ENCODE measurements at places on chromosomes 7 and 10.

DNA sequence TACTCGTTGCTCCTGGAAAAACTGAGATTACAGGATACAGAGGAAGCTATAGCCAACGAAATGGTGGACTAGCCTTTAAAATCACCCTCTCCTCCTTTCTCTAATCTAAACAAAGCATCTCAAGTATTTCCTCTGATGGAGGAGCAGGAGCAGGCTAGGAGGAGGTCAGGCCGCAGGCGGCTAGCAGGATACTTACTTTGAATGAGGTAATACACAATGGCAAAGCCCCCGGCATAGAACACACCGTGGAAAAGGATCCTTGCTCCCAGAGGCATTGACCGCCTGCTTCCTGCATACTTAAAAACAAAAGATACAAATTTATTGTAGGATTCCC lies 64.4 kb downstream of the STK17A start:
- DNase-seq, result peak; percentile 93

DNA sequence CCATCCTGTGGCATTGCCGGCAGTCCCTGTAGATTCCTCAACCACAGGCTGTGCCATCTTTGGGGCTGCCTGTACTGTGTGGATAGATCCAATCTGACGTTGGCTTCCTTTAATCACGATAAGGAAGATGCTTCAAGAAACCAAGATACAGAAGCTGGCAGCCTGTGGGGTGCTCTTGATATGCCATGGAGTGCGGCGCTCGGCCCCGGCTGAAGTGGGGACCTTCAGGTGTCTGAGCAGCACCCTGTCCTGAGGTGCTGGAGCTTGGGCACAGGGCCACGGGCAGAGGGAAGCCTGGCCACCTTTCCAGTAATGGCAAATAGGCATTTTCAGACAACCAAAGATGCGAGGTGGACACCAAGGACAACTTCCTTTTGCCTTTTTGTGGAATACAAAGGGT lies 139.5 kb downstream of the ACTR3B start:
- no peak for DNase-seq

DNA sequence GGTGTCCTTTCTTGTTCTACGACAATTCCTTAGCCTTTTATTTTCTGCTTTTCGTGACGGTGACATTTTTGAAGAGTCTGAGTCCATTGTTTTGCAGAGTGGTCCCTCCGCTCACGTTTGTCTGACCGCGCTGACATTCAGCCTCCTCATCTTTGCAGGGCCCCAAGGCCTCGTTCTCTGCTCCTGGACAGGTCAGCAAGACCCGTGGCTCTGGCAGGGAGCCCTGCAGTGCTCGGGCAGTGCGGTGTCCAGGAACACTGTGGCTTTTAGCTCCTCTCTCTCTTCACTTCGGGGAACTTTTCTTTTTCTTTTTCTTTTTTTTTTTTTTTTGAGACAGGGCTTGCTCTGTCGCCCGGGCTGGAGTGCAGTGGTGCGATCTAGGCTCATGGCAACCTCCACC lies 142.5 kb downstream of the DNAJB6 start:
- no peak for DNase-seq

GRCh38 chr10:97849103-97849686 lies 448 bp upstream of the GOLGA7B start:
- DNase-seq, result no peak

DNA sequence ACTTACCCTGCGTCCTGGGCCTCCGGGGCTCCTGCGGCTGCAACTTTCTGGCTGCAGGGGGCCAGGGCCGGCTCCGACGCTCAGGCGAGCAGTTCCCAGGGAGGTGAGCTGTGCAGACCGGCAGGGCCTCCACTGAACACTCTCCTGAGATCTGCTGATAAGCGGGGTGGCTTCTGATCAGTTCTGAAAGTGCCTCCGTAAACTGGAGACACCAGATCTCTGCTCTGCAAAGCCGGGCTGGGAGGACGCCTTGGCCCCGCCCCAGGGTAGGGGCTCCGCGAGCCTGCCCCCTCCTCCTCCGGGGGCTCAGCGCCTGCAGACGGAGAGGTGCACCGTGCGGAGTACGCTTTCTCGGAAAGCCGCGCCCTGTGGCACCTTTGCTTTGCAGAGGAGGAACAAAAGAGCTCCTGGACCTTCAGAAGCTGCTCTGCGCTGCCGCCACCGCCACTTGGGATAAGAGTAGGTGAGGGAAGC lies 141.3 kb upstream of the VKORC1L1 start:
- no peak for DNase-seq

GRCh38 chr7:107813524-107813923 lies 10.5 kb upstream of the SLC26A3 start:
- no peak for DNase-seq

- no peak for DNase-seq
Observed at GRCh38 chr7:35257251-35258124, 3.6 kb upstream of the TBX20 start.

GRCh38 chr7:29500719-29501118 lies 62.9 kb upstream of the PRR15 start:
- peak; percentile 28 for DNase-seq

GRCh38 chr10:35661236-35661635 lies 19.1 kb upstream of the FZD8 start:
- peak; percentile 10 for DNase-seq

DNA sequence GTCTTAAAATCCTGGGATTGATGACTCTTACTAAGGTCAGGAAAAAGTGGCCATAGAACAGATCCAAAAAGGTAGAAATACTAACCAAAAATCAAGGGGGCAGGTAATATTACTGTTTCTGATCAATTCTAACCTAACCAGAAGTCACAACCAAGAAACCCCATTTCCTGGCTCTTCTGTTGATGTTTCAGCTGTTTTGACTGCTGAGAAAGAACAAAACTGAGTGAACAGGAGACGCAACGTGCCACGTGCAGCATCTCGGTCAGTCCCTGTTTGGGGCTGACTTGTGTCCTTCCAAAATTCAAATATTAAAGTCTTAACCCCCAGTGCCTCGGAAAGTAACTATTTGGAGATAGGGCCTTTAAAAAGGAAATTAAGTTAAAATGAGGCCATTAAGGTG lies 56.8 kb downstream of the JAZF1 start:
- DNase-seq, result no peak

DNA sequence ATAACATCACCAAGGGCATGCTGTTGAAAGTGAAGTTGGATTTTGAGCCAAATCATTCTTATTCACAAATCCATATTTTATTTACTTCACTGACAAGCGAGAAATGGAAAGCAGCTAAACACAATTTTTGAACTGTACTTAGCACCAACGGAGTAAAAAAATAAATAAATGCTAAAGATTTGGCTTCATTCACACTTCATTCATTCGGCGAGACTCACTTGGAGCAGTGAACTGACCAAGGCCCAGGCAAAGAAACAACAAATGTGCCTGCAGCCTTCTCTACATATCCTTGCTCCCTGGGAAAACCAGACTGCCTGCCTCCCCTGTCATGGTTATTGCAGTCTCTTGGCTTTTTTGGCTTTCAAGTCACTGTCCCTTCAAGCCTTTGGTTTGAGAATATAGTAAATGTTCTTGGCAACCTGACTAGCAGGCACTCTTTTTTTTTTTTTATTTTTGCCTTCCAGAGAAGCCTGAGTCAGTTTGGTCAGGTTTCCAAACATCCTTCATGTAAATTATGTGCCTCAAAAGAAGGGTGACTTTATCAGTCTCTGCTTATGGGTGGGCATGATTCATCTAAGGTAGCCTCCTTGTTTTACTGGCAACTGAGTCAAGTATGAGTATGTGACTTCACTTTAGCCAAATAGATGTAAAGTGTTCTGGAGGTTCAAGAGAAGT lies 177.6 kb upstream of the MEOX2 start:
- peak; percentile 58 for DNase-seq

GRCh38 chr10:84783386-84783785 lies 455.0 kb downstream of the CCSER2 start:
- DNase-seq, result no peak

GRCh38 chr7:121459148-121459547 lies 63.0 kb upstream of the FAM3C start:
- DNase-seq, result no peak

GRCh38 chr10:8066124-8066523 lies 11.6 kb downstream of the GATA3 start:
- DNase-seq, result no peak

DNA sequence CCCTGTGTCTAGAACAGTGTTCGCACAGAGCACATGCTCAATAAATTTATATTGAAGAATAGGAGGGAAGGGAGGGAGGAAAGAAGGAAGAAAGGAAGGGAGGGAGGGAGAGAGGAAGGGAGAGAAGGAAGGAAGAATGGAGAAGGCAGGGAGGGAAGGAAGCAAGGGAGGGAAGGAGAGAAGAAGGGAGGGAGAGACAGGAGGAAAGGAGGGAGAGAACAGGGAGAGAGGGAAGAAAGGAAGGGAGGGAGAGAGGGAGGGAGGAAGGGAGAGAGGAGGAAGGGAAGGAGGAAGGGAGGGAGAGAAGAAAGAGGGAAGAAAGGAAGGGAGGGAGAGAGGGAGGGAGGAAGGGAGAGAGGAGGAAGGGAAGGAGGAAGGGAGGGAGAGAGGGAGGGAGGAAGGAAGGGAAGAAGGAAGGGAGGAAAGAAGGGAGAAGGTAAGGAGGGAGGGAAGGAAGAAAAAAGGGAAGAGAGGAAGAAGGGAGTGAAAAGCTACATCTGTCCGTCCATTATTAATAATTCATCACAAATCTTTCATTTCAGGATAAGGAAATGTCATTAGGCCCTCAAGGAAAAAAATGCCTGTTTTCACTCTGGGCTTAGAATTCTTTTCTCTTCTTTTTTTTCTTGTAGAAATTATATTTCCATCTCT lies 79.7 kb downstream of the GRK5 start:
- no peak for DNase-seq

DNA sequence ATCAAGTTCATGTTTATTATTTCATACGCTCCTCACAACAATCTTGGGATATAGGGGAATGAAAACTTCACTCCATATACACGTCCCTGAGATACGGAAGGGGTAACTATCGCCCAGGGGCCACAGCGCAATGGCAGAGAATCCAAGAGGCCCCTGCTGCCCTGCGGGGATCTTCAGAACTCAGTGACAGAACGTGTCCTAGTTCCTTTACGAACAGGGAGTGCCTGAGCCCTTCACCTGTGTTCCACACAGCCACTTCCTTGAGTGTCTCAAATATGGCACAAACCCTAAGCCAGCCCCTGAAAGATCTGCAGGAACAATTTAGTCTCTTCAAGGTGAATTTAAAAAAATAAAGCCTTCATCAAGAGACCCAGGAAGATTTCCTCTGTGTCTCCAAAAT lies 25.9 kb downstream of the LYZL1 start:
- no peak for DNase-seq

DNA sequence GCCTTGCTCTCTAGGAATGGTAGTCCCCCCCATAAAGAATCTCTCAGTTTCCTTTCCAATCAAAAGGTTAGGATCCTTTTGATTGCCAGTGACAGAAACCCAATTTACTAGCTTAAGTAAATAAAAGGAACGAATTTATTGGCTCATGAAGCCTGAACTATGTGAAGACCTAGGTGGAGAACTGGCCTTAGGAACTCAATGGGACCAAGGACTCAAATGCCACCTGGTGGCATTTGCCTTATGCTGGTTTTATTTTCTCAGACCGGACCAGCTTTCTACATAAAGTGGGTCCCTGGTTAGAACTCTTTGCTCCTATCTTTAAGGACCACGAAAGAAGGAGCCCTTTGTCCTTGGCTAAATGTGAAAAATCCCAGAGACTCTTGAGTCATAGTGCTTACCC lies 25.4 kb downstream of the CFTR start:
- no peak for DNase-seq

DNA sequence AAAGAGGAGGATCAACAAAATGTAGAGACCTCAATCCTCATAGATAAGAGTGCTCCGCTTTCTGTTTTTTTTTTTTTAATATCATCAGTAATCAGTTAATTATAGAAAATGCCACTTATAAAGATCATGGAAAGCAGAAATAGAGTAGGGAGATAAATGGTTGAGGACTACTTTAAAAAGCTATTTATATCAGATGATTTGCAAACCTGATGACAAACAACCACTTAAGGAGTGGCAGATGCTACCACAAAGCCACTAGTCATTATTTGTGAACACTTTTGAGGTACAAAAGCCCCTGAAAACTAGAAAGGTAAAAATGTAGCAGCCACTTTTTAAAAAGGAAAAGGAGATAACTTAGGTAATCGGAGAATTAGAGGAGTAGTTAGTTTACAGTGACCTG lies 99.0 kb upstream of the CYP26C1 start:
- DNase-seq, result no peak

GRCh38 chr7:136925044-136925443 lies 56.6 kb downstream of the CHRM2 start:
- peak; percentile 43 for DNase-seq

DNA sequence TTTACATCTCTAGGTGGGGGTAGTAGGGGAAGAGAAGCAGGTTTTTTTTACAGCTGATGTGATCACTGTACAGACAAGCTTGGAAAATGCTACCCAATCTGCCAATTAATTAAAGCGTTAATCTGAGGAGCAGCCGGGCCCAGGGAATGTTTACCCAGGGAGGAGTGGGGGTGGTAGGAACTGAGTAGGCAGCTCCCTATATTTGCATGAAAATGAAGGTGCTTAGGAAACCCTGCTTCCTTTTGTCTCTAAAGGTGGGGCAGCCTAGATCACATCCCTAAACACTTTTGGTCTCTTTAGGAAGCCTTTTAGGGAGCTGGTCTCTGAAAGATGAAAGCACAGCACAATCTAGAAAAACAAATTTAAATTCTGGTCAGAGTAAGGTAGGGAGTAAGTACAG lies 53.0 kb upstream of the NFKB2 start:
- no peak for DNase-seq

DNA sequence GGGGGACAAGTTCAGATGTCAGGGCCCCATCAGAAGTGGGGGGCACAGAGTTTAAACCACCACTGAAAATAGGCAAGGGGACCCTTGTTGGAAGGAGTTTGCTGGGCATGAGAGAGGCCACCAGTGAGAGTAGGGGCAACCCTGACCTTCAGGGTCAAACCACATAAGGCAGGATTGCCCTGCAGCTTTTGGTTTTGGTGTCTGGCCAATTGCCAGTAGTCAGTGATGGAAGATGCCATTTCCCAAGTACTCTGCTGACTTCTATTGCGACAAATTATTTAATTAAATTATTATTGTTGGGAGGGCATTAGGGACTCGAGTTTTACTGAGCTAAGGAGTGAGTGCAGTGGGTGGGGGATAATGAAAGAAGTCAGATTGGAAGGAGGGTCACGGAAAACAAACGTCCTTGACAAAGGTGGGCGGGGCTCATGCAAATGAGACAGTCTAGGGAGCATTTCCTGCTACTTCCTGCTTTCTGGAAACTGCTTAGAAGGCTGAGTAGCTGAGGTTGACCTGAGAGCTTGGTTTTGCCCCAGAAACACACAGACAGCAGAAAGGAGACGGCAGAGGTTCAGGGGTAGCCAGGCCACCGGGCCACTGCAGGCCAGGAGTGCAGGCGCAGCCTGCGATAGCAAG lies 74.2 kb upstream of the ANLN start:
- DNase-seq, result no peak

GRCh38 chr10:33412653-33413361 lies 78.3 kb upstream of the NRP1 start:
- DNase-seq, result peak; percentile 94

- no peak for DNase-seq
Observed at GRCh38 chr7:37816922-37817590, 31.3 kb upstream of the NME8 start.

- no peak for DNase-seq
Observed at GRCh38 chr7:15327001-15327400, 234.8 kb downstream of the AGMO start.

GRCh38 chr10:51585742-51586141 lies 113.7 kb downstream of the CSTF2T start:
- no peak for DNase-seq
